ENCODE measurements at places on chromosomes 4 and X. TPM values are rescaled to one million over a fixed set of nuclear protein-coding genes. Genes with fewer than 3 reads are reported as not detected.

GRCh38 chr4:163672751-163673150, 178.3 kb downstream of the TMA16 start:
- H3K4me3 ChIP-seq, result no peak overlapping the region
- H3K27ac ChIP-seq, result no peak overlapping the region
- no peak for DNase-seq

DNA sequence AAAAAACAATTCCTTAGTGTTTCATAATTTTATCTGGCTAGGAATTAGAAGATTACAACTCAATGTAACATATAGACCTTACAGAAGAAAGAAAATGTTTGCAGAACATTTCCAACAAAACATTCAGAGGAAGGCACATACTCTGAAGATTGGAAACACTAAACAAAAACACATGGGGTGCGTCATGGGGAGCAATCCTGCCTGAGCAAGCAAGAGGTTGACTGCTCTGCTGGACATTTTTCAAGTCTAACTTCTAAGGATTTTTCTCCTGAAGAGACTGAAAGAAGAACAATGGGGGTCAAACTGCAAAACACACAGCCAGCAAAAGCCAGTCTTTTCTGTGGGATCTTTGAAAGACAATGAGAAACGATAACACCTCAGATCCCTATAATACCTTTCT, 182.8 kb downstream of the GUCY2F start:
- no peaks in the 10 kb centered on the region for H3K27me3 ChIP-seq
- no peak for DNase-seq
- H3K36me3 ChIP-seq, result no peaks in the 10 kb centered on the region
- no peak overlapping the region for H3K4me3 ChIP-seq

GRCh38 chr4:55397126-55397436, 1.3 kb downstream of the TMEM165 start:
- no peaks in the 10 kb centered on the region for H3K4me1 ChIP-seq
- H3K27ac ChIP-seq, result peak overlapping the region; percentile 96
- DNase-seq, result peak; percentile 12

- no peak overlapping the region for H3K27ac ChIP-seq
- no peaks in the 10 kb centered on the region for H3K4me1 ChIP-seq
- no peaks in the 10 kb centered on the region for H3K36me3 ChIP-seq
Measured at GRCh38 chrX:148371291-148371690, 129.1 kb upstream of the AFF2 start.

DNA sequence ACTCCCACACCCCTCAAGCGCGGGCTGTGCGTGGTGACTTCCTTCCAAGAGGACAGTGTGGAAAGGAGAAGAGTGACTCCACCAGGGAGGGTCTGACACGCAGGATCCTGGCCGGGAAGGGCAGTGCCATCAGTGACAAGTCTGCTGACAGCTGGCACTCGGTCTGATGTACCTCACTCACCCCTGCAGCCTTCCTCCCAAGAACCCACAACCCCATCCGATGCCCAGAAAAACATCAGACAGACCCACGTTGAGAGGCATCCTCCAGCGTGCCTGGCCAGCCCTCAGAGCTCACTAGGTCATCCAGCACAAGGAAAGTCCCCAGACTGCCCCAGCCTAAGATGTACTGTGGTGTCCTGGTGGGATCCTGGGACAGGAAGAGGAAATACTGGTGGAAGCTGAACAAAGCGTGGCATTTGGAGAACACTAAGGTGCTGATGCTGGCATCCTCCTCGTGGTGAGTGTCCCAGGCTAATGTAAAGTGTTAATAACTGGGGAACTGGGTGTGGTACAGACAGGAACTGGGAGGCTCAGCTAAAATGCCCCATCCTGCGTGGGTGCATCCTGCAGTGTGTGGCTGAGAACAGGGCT, 200.0 kb upstream of the PSAPL1 start:
- DNase-seq, result no peak
- no peak overlapping the region for H3K4me3 ChIP-seq
- H3K27me3 ChIP-seq, result no peaks in the 10 kb centered on the region
- no peak overlapping the region for H3K27ac ChIP-seq
- H3K36me3 ChIP-seq, result no peaks in the 10 kb centered on the region

GRCh38 chr4:47499700-47500099, 14.6 kb downstream of the ATP10D start:
- H3K27ac ChIP-seq, result peak overlapping the region; percentile 78
- H3K4me3 ChIP-seq, result no peak overlapping the region
- H3K4me1 ChIP-seq, result peaks cover 2% of the 10 kb centered on the region
- no peaks in the 10 kb centered on the region for H3K27me3 ChIP-seq
- no peak for DNase-seq

DNA sequence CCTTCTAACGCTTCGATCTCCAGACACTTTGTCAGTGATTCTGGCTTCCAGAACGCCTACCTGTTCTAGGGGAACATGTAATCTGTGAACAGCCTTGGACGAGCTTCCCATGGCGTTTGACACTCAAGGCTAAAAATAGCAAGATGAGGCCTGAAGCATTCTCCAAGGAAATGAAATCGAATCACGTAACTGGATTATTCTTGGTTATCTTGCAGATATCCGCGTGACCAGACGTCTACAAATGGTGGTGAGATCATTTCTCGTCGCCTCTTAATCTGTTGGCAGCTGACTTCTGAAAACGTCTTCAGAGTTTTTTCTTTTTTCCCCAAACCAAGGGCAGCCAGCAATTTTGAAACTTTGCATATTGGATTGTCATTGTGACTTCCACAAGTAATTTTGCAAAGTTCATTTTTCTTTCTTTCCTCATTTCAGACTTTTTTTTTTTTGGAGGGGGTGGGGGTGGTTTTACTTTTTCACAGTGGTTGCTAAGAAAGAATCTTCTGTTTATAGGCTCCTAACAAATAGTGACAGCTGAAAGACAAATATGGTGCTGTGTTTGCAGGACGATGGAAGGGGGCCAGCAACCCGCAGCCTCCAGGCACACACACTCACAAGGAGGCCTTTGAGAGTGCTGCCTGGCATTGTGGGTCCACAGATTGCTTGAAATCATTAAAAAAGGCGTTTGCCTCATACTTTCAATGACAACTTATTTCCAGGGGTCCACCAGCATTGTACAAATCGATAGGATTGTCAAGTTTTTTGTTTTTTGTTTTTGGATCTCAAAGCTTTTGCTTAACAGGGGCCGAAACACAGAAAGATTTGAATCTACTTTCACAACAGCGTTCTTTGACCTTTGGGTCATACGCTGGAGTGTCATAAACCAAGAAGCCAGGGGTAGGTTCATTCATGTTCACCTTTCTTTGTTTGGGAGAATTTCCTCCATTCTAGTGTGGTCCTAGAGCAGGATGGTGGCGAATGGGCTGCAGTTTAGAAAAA, 32.4 kb upstream of the PDLIM3 start:
- no peaks in the 10 kb centered on the region for H3K4me1 ChIP-seq
- H3K27ac ChIP-seq, result peak overlapping the region; percentile 52
- no peak overlapping the region for H3K4me3 ChIP-seq
- no peaks in the 10 kb centered on the region for H3K27me3 ChIP-seq
- no peaks in the 10 kb centered on the region for H3K36me3 ChIP-seq
- no peak for DNase-seq

DNA sequence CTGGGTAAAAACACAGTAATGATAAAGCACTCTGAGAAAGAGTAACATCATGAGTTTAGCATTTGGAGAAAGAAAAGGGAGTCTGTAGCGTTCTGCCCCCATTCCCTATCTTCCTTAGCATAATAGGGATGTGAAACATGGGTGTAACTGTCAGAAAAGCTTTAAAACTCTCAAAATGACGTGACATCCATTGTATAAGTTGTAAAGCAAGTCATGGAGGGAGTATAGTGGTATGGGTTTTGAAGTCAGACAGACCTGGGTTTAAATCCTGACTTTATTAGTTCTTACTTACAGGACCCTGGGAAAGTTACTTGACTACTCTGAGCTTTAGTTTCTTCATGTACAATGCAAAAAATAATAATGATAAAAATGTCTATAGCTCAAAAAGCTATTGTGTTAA, 17.1 kb downstream of the FBXO8 start:
- DNase-seq, result no peak
- no peak overlapping the region for H3K4me3 ChIP-seq
- H3K27ac ChIP-seq, result no peak overlapping the region

GRCh38 chr4:52657292-52657617, 1.8 kb downstream of the USP46 start:
- DNase-seq, result no peak
- H3K36me3 ChIP-seq, result no peaks in the 10 kb centered on the region
- H3K27me3 ChIP-seq, result no peaks in the 10 kb centered on the region
- peaks cover 7% of the 10 kb centered on the region for H3K4me1 ChIP-seq
- no peak overlapping the region for H3K4me3 ChIP-seq

DNA sequence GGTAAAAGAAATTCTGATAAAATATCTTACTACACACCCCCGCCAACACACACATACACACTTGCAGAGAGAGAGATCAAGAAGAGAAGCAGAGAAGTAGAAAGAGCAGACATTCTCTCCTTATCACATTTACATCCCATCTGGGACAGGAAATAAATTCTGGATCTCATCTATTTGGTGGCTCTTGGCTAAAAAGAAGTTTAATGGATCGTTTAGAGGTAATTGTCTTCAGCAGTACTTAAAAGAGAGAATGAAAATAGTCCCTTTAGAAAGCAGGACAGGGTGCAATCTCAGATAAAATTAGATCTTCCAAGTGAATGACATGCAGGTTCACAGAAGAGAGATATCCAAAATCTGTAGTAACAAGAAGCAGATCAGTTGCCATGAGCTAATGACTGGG, 1392.5 kb downstream of the RAPGEF2 start:
- no peak for DNase-seq
- H3K4me1 ChIP-seq, result no peaks in the 10 kb centered on the region
- no peak overlapping the region for H3K27ac ChIP-seq
- no peaks in the 10 kb centered on the region for H3K36me3 ChIP-seq
- no peak overlapping the region for H3K4me3 ChIP-seq
- H3K27me3 ChIP-seq, result no peaks in the 10 kb centered on the region

The CCNG2 gene
- 75.8 TPM for total RNA-seq

The CRMP1 gene
- 0.66 TPM for total RNA-seq

The OCIAD2 gene
- total RNA-seq, result 76.3 TPM

Measured in kidney (tissue), 22 donors.